ENCODE measurements at places on chromosomes 11 and 22.
A peak's percentile ranks its signal among the peaks of the same experiment; 100 is the strongest.

- DNase-seq = no peak
Measured at GRCh38 chr11:93464927-93465540, 78.2 kb downstream of the SMCO4 start.

DNA sequence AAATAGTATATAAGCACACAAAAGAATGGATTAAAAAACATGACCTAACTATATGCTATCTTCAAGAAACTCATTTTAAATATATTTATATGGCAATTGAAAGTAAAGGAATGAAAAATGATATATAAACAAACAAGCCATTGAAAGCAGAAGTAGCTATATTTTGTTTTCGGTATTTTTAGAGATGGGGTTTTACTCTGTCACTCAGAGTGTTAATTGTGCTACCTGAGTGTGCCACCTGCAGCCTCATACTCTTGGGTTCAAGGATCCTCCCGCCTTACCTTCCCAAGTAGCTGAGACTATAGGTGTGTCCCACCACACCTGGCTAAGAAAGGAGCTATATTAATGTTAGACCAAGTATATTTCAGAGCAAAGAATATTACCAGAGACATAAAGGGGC lies 624.1 kb downstream of the BUD13 start:
- DNase-seq = no peak

- peak; percentile 39 for DNase-seq
Measured at GRCh38 chr11:35617687-35618496, at the start of gene FJX1. Gene FJX1 (plus strand): TSS chr11:35618460. CDS start chr11:35618637, 177 bp downstream.

GRCh38 chr22:38313384-38313955 lies 3.8 kb downstream of the CSNK1E start:
- no peak for DNase-seq

- no peak for DNase-seq
Measured at GRCh38 chr22:17946662-17947367, 77.5 kb downstream of the MICAL3 start.

GRCh38 chr11:45921561-45922424 lies 663 bp upstream of the LARGE2 start:
- DNase-seq = no peak
